ENCODE measurements at places on chromosomes 7 and 10.
A peak's percentile ranks its signal among the peaks of the same experiment; 100 is the strongest.

GRCh38 chr10:79180414-79181221 is 111.9 kb downstream of the ZMIZ1 start:
- no peak for DNase-seq

DNA sequence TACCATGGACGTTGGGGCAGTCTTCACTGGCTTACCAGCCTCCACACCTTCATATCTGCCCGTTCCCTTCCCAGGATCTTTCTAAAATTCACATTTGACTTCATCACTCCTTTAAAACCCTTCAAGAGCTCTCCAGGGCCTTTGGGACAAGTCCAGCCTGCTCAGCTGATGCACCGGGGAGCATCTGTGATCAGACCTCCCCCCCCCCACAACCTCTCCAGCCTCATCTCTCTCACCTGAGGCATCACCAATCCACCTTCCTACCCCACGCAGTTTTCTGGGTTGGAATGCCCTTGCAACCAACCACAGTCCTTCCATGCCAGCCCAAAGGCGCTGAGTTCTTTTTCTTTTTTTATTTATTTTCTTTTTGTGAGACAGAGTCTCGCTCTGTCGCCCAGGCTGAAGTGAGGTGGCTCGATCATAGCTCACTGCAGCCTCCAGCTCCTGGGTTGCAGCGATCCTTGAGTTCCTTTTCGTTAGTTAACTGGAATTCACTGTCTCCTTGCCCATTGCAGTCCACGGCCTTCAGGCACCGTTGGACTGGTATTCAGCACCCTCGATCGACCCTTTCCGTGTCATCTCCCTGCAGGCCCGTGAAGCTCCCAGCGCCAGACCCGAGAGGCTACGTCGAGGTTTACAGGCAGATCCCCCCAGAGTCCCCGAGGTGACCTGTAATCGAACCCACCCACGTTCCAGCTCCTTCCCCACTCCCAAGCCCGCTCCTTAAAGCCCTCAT is 654 bp downstream of the ALKBH4 start:
- no peak for DNase-seq

DNA sequence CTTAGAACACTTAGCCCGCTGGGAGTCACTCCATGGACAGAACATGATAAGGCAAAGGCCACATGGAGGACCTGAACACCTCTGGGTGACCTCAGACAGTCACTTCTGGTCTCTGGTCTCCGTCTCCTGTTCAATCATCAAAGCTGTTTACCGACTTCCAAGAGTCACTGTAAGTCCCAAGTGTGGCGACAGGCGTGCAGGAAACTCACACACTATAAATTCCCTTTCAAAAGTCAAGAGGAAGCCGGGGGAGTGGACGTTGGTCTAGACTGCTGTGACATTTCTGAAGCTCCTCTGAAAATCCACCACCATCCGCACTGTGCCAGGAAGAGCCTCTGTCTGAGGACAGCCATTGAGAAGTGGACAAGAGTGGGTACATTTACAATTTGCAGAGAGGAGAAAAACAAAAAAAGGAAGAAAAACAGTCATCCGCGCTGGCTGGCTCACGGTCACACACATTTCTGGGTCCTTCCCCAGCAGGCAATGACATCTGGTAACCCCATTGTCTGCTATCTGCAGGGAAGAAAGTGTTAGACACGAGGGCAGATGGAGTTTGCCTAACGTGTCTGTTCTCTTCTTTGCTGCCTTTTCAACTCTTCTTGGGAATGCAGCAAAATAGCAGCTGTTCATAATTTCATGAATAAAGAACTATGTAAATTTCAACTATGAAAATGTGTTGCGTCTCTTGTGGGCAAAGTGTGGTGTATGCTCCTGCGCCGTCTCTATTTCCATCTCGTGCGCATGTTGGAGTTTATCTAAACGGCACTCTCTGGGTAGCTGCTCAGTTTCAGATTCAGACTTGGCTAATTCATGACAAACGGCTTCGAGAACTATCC is 32.9 kb upstream of the CUX1 start:
- DNase-seq, result no peak

DNA sequence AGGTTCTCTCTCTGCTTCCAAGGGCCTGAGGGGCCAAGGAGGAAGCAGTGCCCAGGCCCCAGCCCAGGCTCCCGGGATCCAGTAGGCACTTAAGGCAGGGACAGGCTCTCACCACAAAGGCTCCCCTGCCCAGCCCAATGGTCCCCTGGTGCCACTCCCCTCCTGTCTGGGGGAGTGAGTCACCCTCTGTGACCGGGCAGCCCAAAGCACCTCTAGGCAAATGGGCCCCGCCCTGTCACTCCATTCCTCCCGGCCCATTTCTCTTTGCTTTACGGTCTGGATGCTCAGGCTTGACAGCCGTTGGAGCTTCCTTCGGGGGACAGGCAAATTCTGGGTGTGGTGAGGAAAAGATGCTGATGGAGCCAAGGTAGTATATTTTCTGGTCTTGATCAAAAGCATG is at the start of gene CALHM3:
Gene CALHM3, minus strand, starts transcription at position 106 of the 400 bp plus-strand sequence. CDS start 208 bp downstream, outside the sequence.
- no peak for DNase-seq

DNA sequence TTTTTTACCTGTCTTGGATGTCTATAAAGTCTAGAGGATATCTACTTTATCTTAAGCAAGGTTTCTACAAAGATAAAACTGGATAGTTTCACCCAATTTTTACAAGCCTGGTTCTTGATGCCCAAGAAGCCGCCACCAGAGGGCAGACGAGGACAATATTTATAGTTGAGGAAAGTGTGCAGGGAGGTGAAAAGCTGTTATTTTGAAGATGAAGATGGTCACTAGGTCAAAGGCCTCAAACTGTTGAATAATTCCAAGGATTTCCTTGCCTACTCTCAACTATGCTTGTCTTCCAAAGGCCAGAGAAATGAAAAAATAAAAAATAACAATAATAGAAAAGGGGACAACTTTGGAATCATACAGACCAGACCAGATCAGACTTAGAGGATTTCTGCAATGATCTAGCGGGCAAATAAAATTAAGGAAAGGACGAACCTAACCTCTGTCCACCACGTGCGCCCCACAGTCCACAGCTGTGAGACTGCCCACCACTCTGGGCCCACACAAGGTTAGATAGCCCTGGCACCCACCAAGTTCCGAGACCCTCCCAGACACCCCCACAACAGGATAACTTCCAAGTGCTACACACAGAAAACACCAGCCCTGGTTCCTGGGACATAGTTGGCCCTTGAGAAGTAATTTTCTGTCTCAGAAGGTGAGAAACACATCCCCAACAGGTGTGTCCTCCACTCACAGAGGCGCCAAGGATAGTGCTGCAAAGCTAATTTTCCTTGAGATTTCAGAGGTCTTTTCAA is 2.8 kb downstream of the PKD1L1 start:
- DNase-seq, result no peak

DNA sequence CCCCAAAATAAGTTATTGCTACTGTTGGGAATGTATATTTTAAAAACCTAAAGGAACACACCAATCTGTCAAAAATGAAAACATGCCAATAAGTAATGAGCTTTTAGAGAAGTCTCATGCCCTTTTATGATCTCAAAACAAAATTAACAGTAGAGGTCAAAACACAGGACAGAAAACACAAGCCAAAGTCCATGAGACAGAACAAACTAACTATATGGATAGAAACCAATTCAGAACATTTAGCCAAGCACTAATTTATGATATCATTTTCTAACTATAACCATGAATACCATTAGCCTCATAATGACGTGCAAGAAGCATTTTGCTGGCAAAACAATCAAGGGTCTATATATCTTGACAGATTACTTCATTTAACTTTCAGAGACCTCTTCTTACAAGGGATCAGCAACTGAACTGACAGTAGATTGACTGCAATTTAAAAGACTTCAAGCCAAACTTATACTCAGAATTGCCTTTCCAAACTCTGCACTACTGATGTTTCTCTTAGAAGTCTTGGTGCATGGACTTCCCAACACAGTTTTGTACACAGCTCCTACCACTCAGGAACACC is 200.9 kb downstream of the DOCK4 start:
- no peak for DNase-seq

DNA sequence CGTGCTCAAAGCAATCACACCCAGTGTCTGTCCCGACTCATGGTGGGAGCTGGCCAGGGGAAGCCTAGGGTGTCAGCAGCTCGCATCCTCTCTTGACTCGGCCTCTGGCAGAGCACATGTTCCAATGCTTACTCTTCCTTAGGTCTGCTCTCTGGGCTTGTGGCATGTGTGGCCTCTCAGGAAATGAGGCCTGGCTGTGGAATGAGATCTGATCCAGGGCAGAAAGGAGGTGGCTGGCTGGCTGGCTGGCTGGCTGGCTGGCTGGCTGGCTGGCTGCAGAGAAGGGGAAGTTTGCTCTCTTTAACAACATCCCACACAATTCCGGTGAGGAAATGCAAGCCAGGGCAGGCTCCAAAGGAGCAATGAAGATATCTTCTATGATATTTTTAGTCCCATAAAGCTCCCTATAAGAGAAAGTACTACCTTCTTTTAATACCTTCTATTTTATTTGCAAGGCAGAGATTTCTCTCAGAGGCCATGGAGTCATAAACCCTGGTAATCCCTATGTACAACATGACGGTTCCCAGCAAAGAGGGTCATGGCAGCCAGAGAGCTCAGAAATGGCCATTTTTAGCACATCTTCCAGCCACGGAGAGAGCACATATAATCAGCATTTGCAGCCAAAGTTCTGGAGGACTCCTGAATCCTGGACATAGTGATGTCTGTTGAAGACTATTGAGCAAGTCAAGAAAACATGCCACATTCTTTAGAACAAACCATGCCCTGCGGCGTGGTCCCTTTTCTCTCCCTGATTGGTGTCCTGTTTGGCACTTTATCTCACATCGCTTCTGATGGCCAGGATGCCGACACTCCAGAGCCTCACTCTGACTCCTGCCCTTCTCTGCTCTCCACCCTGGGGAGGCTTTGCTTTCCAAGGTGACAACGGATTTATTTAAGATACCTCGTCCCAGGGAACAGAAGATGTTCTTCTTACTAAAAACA is 153.7 kb downstream of the FANK1 start:
- DNase-seq, result no peak

DNA sequence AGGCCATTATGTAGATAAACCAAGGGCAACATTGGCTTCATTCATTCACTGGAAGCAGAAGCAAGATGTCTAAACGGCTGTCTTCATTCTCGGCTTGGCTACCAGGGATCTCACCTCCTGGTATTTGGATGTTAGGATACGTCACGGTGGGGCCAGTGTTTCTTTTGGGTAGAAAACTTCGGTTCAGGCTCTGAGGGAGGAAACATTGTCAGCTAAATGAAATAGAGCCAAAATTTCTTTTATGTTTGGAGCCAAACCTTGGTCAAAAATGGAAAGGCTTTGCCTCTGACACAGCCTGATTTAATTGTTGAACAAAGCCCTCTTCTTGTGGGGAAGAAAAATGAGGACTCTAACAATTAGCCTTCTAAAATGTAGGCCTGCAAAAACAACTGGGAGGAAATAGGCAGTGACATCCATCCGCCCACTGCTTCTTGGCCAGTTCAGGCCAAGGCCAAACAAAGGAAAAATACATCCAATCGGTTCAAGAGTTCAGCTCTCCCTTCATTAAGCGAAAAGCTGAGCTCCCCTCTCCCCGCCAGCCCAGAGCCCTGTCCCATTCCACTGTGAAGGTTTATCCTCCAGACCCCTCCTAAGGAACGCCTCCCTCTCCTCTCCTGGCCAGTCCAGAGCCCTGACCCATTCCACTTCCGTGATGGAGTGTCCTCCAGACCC is 44.4 kb downstream of the PFKFB3 start:
- no peak for DNase-seq

GRCh38 chr7:91103363-91103762 is 160.9 kb upstream of the FZD1 start:
- DNase-seq, result no peak

DNA sequence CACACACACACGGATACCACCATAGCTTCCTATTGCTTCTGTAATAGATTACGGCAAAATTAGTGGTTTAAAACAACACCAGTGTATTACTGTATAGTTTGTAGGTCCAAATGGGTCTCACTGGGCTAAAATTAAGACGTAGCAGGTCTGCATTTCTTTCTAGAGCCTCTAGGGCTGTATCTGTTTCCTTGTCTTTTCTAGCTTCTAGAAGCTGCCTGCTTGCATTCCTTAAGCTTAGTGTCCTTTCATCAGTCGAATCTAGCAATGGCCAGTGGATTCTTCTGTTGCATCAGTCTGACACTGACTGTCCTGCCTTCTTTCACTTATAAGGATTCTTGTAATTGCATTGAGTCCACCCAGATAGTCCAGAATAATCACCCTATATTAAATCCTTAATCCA is 882.3 kb downstream of the PCDH15 start:
- no peak for DNase-seq

- DNase-seq, result no peak
These were observed 67.3 kb downstream of the ST7 start for GRCh38 chr7:117020591-117020973.

DNA sequence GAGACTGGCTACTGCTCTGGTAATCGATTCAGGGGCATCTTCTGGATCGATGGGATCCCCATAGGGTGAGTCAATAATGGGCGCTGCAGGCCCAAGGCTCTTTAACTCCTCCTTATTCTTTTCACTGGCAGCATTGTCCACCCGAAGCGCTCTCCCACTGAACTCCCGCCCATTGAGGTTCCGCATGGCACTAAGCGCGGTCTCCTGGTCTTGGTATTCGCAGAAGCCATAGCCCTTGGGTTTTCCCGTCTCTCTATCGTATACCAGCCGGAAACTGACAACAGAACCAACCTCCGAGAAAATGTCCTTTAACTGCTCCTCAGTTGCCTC is 285 bp downstream of the CSTF2T start:
- DNase-seq, result no peak

GRCh38 chr10:28400681-28401080 is 97.8 kb upstream of the MPP7 start:
- DNase-seq, result no peak

DNA sequence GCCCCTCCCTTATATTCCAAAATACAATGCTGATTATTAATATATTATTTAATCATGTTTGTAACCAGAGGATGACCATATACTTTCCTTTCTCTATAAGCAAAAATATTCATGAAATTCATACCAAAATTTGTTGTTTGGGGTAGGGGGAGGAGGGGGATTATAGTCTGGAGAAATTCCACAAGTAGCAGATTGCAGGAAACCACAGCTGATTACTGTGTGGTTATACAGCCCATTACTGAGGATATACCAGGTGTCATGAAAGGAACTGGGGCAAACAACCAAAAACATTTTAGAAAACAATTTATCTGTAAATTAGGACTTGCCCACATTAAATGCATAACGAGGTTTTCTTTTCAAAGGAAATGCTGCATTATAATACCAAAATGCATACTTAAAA is 50.3 kb downstream of the SEMA3C start:
- DNase-seq, result no peak

- DNase-seq, result no peak
These were observed 45.0 kb upstream of the CSTF2T start for GRCh38 chr10:51744235-51745000.

- peak; percentile 6 for DNase-seq
These were observed 323.4 kb downstream of the PARD3 start for GRCh38 chr10:34491678-34492077.

DNA sequence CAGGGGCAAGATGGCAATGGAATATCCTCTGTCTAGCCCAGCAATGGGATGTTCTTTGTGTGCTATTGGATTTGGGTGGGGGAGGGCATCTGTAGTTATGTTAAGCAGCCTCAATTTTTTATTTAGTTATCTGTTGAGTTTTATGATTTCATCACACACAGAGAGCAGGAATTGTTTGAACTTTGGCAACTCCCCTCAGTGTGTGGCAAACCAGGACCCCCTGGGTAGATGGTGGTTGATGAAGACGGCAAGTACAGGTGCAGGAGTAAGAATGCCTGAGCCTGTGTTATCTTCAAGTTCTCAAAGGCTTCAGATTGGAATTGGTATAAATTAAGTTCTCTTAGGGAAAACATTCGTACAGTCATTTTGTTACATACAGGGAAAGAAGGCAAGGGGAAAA is 142.4 kb upstream of the SAMD8 start:
- DNase-seq, result no peak
